ENCODE measurements at places on chromosomes 3 and 15. TPM values are rescaled to one million over a fixed set of nuclear protein-coding genes. Genes with fewer than 3 reads are reported as not detected.

DNA sequence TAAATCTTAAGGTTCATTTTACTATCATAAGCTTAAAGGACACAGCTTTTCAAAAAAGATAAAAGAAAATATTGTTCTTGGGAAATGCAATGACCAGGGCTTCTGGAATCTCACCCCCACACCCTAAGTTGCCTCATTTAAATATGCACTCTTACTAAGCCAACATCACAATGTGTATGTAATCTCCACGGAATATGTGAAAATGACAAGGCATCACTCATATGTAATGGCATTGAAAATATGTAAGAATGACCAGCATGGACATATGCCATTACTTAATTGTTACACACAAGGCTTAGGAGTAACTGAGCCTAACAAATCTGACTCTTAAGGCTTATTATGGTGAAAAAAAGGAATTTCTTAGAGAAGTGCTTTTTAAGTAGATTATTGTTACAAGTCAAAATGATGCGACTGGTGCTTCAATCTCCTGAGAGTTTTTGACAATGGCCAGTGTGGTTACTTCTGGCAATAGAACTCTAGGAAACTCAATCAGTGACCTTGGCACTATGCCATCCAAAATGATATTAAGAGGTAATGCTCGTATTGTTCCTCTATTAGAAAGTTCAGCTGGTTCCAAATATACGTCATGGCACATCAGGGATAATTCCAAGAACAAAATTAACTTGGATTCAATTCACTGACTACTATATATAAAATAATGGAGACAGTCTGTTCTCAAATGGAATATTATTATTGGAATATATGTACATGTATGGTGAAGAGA is 290.0 kb upstream of the PLSCR5 start:
- no peak for DNase-seq

DNA sequence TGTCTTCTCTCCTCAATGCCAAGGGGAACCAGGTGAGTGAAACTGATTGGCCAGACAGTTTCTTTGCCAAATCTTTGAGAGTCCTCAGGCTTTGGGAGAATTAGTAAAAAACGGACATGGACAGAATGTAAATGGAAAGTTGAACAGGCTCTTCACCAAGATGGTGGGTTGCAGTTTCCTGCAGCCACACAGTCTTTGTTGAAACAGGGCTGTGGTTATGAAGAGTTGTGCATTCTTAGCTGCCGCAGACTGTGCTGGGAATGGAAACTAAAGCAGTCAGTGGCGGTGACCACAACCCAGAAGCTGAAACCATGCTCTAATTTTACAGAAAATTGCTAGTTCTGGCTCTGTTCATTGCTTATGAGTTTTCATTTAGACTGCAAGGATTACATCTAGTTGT is 42.1 kb upstream of the TASOR start:
- no peak for DNase-seq

DNA sequence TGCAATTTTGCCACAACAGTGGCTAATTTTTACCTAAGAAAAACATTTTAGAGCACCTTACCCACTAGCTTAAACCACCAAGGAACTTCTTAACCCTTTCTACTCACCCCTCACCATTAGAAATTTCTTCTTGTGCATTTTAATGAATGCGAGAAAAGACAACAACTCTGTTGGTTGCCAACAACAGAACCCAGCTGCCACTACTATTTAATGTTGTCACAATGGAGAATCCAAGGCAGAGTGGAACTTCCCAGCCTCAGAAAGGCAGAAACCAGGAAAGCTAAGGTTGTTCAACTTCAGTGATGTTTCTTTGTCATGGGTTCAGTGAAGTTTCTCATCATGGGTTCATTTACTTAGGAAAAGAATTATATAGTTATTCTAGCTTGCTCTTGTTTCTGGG is 325.2 kb upstream of the ARL6 start:
- DNase-seq = peak; percentile 2

DNA sequence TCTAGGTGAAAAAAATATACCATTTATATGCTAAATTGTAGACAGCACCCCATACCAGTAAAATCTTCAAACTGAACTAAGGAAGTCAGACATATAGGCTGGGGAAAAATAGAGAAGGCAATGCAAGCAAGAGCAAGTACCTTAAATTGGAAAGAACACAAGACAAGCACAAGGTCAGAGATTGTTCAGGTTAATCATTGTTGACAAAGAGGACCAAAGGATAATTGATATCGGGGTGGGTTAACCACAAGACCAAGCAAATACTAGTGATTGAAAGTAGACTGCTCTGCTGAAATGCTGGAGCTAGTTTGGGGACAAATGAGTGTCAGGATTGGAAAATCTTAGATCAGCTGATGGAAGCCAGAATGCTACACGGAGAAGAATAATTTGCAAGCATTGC is 499.8 kb downstream of the ROBO2 start:
- no peak for DNase-seq

- DNase-seq = no peak
Measured at GRCh38 chr3:192564611-192565010, 162.7 kb downstream of the FGF12 start.

DNA sequence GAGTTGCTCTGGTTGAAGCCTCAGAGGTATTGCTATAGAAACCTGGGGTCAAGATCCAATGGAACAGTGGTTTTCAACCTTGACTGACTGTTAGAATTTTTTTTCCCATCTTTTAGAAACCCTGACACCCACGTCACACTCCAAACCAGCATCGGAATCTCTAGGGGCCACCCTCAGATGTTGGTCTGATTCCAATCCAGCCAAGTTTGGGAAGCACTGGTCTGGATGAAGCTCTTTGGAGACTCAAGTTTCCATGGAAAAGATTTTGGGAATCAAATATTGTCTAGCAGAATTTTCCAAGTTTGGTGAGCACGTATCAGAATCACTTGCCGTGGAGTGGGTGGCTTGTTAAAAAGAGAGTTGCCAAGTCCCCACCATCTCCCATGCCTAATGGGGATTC is 103.8 kb downstream of the THSD4 start:
- DNase-seq = no peak

DNA sequence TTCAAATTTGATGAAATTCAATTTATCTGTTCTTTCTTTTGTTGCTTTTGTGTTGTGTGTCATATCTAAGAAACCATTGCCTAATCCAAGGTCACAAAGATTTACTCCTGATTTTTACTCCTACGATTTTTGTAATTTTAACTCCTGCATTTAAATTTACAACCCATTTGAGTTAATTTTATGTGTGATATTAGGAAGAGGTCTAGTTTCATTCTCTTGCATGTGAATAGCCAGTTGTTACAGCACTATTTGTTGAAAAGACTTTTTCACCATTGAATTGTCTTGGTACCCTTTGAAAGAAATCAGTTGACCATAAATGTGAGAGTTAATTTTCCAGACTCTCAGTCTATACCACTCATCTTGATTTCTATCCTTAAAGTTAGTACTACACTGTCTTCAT is 23.9 kb downstream of the CRTAP start:
- no peak for DNase-seq

Gene SAMMSON
- 0.04 TPM for total RNA-seq

- DNase-seq = no peak
Measured at GRCh38 chr3:7428206-7428718, 567.3 kb downstream of the GRM7 start.

Gene ITIH1
- not detected for total RNA-seq

- no peak for DNase-seq
Measured at GRCh38 chr3:111972891-111973290, 5.9 kb upstream of the ABHD10 start.

Gene CEP70
- 37.8 TPM for total RNA-seq

GRCh38 chr15:91694831-91695210 is 158.7 kb upstream of the SLCO3A1 start:
- no peak for DNase-seq

- DNase-seq = no peak
Measured at GRCh38 chr3:149812165-149812605, 830 bp upstream of the RNF13 start.

DNA sequence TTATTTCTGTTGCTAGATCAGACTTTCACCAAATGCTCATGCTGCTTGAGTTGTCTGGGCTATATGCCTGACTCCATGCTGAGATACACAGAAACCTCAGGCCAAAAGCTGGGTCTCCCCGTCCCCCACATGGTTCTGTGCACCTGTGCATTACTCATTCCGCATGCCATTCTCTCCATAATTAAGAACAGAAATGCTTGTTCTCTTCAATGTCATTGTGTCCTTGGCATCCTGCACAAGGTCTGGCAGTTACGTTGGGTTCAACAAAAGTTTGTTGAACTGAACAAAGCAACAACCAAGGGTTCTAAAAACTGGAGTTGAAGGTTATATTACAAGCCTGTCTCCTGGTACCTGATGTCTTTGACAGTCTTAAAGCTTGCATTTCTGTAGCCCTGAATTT is 177.5 kb downstream of the FNDC3B start:
- DNase-seq = no peak

- DNase-seq = peak; percentile 71
Measured at GRCh38 chr15:77107531-77108355, 36.8 kb upstream of the TSPAN3 start.

Gene GPR171
- total RNA-seq = not detected

Gene GNL3
- 237 TPM for total RNA-seq

Gene GHSR
- total RNA-seq = not detected

DNA sequence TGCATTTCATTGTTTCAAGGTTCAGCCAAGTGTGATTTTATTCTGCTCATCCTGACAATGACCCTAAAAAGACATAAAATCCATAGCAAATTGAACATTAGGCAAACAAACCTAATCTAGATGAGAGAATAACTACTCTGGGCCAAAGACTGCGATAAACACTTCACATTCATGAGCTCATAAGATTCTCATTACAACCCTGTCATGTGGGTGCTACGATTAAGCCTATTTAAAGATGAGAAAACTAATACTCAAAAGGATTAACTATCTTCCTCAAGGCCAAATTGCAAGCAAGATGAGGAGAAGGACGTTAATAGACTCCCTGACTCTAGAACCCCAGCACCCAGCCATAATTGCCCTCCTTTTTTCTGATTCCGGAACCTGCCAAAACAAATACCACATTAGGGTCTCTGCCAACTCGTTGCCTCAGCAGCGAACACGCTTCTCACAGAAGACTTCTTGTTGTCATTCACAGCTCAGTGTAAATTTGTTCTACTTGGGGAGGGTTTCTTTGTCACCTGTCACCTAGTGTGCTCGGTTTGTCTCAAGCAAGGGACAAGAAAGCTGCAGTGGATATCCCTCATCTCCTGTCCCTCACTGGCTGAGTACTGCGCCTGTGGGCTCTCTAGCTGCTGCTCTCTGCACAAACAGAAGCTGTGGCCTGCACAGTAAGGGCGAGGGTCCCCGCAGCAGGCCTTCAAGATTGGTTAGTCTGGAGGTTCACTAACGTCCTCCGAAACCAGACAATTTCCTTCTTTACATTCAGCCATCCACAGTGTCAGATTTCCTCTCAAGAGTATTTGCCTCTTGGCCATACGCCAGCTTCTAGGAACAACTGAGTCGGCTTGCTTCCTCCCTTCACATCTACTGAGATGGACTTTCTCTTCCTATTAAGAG is 200.0 kb upstream of the UBE2E2 start:
- DNase-seq = no peak

- no peak for DNase-seq
Measured at GRCh38 chr15:40952301-40952900, 870 bp upstream of the CHAC1 start.

DNA sequence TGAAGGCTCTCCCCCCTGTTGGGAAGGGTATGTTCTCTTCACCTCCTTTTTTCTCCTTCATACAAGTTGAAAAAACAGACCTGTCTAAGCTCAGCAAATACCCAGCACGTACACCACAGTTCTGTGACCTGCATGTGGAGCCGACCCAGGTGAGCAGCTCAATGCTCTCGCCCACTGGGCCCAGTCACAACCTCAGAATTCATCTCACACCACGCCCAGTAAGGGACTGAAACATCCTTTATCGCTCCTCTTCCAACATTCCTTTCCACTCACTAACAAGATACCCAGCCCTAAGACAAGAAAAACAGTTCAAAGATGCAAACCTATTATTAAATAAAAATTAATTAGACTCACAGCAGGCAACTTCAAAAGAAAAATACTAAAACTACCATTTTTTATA is 68.9 kb downstream of the FOXP1 start:
- DNase-seq = no peak

Gene GRM7
- total RNA-seq = 0.14 TPM

DNA sequence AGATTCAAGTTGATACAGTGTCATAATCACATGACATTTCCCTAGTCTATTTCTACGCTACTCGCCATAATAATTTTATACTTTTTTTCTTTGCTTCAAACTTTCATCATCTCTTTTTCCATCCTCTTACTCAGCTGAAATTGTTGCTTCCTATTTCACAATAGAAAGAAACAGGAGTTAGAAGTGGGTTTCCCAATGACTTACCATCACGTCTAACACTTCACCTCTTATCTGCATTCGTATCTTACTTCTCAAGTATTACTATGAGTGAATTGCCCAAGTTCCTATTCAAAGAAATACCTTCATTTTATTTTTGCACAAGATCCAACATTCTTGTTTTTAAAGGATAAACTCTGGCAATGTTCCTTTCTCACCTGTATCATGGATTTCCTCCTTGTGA is 1539.9 kb downstream of the SI start:
- DNase-seq = no peak

Gene PRR20G
- total RNA-seq = not detected

DNA sequence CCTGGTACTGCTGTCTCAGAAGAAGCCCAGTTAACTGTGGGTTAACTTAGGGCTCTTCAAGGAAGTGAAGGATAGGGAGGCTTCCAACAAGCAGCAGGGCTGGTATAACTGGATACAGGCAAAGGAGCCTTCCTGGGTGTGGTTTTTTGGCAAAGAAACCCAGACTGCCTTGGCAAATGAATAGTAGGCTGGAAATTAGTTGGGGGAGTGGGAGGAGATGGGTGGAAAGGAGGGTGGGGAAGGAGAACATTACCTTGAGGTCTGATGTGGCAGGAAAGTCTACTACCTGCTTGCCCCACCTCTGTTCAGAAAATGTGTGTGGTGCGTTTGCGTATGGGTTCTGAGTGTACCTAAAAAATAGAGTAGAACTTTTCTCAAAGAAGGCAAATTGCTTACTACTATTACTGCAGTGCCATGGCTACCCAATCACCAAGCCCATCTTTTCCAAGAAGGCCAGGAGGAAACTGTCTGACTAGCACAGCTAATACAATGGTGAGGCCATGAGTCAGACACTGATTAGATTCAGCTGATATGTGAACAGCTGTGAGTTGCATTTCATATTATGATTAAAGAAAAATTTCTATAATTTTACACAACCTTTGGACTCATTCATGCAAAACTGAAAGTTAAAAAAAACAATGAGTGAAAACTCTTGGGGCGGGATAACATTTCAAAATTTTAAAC is 55.2 kb downstream of the SPTSSB start:
- DNase-seq = no peak

Gene HRH1
- total RNA-seq = not detected

DNA sequence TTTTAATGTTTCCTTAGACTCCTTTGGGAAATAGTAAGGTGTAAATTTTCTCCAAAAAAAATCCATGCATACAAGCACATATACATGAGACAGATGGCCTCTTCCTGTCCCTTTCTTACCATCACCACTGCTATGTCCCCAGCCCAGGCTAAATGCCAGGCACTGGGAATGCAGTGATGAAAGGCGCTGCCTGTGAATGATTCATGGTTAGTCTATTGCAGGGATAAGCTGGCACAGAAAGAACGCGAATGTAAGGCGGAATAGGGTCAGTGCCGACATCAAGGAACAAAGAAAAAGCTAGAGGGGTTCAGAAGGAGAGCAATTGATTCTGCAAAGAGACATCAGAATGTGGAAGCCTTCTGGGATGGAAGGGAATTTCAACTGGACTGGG is 36.2 kb upstream of the CFAP161 start:
- DNase-seq = no peak

GRCh38 chr3:31249545-31249944 is 283.2 kb upstream of the STT3B start:
- DNase-seq = no peak
